H1 (cell line): ENCODE measurements at places on chromosomes 5 and 9.
A peak's percentile ranks its signal among the peaks of the same experiment; 100 is the strongest.

DNA sequence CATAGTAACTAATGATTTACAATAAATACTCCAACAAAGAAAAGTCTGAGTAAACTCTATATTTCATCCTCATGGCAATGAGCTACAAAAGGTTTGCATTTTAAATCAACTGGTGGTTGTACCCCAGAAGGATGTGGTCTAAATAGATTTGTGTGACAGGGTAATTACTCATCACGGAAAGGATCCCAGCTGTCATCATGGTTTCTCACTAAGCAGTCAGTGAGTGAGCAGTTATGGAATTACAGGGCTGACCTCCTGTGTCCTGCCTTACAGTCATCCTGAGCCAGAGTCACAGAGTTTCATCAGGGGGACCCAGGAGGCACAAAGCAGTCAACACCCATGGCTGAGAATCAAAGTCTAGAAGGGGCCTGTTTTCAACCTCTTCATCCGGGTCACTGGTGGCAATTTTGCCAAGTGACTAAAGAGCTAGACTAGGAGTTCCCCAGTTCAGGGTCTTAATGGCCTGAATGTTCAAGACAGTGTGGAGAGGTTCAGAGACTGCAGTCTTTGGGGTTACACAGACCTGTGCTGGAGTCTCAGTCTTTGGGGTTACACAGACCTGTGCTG lies 210.7 kb upstream of the SLC24A2 start:
- DNase-seq: no peak

- peak; percentile 58 for DNase-seq
Measured at GRCh38 chr5:151213803-151214613, 9.9 kb downstream of the CCDC69 start.

DNA sequence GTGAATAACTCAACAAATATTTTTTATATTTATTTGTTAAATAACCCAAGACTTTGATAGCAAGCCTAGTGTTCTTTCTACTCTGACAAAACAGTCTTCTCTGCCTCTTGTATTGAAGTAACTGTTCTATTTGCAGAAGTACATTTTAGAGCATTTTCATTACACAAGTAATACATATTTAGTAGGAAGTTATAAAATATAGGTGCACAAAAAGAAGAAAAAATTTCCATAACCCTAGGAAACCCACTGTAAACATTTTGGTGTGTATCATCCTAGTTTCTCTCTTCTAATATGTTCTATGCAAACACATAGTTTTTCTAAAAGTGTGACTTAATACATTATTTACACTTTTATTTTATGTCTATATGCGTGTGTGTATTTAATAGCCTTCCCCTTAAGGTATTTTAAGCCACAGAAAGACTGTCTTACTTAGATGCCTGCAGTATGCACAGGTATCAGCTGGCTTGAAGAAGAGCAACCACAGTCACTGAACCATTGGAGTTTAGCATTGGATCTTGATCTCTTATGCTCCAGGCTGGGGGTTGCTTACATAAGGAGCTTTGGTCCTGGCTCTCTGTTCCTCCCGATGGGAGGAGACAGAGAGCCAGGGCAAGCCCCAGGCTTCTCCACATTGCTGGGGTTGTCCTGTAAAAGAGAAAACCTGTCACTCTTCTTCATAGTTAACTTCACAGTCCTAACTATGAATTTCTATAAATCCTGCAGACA lies 3.8 kb downstream of the SELENOP start:
- DNase-seq: no peak

DNA sequence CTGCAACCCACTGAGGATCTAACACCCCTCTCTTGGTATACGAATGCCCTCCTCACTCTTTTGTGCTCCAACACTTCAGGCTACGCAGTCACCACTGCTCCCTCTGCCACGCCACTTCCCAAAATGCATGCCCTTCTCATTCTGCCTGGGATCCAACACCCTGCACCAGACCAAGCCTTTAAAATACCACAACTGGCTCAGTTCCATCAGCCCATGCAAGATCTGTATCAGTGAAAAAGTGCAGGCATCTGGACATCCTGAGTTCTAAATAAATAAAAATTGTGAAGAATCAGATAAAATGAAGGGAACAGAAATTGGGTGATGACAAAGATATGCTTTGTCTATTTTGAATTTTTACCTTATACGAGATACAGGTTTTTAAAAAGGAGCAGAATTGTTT lies 2.7 kb downstream of the NDUFB6 start:
- no peak for DNase-seq

GRCh38 chr5:124919076-124919475 lies 172.6 kb upstream of the ZNF608 start:
- DNase-seq: no peak

GRCh38 chr9:36985061-36985768 lies 48.9 kb downstream of the PAX5 start:
- no peak for DNase-seq
